ENCODE measurements at places on chromosomes 5 and 9.

- no peak for DNase-seq
Measured at GRCh38 chr5:60487885-60488442, 212.0 kb downstream of the DEPDC1B start.

GRCh38 chr5:72465601-72466563, 41.3 kb downstream of the ZNF366 start:
- DNase-seq = no peak

- DNase-seq = no peak
Measured at GRCh38 chr9:110116543-110116885, 91.4 kb downstream of the C9orf152 start.

GRCh38 chr9:76521906-76522305, 62.9 kb downstream of the GCNT1 start:
- DNase-seq = no peak

- DNase-seq = no peak
Measured at GRCh38 chr9:116189683-116190082, 36.1 kb downstream of the PAPPA start.

GRCh38 chr5:174724484-174725260, at the start of gene MSX2:
MSX2 (plus strand) TSS chr5:174724582; CDS start chr5:174724660, 78 bp downstream.
- peak; percentile 75 for DNase-seq

DNA sequence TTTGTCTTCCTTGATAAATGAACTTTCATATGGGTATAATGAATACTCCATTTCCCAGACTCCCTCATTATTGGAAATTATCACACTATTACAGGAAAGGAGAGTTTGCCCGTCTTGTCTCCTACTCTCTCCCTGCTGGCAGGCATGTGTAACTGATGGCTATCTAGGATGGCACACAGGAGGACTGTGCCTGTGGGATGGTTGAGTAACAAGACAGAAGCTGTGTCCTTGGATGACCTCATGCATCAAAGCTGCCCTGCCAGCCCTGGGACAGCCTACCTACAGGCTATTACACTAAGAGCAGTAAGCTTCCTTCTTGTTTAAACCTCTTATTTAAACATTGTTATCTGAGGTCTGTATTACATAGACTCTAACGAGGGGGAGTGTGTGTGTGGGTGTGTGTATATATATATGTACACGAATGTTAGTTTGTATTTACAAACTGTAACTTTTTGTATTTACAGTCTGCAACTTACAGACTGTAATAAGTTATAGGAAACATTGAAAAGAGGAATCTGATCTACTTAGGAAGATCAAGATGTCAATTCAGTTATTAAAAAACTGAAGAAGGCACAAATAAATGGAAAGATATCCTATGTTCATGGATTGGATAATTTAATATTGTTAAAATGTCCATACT, 247.6 kb upstream of the ACO1 start:
- DNase-seq = no peak

GRCh38 chr9:117643288-117643654, 60.9 kb upstream of the TLR4 start:
- no peak for DNase-seq

DNA sequence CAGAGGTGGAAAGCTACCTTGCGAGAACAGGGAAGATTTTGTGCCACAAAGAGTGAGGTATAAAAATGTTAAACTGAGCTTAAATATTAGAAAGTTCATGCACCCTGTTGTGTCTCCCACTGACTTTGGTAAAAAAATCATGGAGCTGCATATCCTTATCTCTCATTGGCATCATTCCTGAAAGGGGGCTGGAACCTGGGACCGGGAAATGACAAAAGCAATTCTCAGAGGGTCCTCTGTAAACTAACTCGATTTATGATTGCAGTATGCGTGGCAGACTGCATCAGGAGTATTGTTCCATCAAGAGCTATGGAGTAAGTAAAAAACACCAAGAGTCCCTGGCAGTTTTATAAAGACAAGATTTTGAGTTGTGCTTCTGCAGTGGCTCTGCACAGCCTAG, 148.8 kb downstream of the DCP2 start:
- no peak for DNase-seq

- DNase-seq = no peak
Measured at GRCh38 chr9:34600908-34601307, 11.0 kb downstream of the RPP25L start.

- DNase-seq = no peak
Measured at GRCh38 chr9:27129221-27129620, 20.2 kb downstream of the TEK start.

- DNase-seq = no peak
Measured at GRCh38 chr9:20152151-20152725, 363.4 kb upstream of the SLC24A2 start.

Measured in globus pallidus (tissue), 1 donor.